ENCODE measurements at places on chromosomes 16 and 17.

DNA sequence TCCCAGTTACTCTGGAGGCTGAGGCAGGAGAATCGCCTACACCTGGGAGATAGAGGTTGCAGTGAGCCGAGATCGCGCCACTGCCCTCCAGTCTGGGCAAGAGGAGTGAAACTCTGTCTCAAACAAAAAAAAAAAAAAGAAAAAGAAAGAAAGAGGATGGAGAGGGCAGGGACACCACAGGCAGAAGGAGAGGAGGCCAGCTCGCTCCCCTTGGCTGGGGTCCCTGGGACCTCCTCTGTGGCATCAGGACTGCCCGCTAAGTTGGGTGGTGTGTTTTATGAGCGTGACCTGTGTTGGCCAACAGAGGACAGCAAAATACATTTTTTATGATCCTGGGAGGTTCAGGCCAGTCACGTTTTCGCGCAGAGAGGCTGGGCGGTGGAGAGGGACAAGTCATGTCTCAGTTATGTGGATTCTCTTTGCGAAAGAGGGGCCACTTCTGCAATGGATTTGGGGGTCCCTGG lies 229.6 kb downstream of the MRTFB start:
- no peak for DNase-seq

DNA sequence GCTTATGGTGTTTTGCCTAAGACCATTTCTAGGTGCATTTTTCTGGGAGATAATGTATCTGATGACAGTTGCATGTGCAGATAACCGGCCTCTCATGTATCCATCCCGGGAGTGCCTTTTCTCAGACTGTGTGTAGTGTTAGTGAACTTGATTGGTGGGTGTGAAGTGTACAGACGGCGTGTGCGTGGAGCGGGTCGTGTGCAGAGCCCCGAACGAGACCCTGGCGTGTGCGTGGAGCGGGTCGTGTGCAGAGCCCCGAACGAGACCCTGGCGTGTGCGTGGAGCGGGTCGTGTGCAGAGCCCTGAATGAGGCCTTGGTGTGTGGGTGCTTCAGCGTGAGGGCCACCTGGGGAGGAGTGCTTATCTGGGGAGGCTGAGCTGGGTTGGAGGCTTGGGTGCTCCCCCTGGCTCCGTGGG lies 28.9 kb upstream of the ZNF750 start:
- DNase-seq: no peak

DNA sequence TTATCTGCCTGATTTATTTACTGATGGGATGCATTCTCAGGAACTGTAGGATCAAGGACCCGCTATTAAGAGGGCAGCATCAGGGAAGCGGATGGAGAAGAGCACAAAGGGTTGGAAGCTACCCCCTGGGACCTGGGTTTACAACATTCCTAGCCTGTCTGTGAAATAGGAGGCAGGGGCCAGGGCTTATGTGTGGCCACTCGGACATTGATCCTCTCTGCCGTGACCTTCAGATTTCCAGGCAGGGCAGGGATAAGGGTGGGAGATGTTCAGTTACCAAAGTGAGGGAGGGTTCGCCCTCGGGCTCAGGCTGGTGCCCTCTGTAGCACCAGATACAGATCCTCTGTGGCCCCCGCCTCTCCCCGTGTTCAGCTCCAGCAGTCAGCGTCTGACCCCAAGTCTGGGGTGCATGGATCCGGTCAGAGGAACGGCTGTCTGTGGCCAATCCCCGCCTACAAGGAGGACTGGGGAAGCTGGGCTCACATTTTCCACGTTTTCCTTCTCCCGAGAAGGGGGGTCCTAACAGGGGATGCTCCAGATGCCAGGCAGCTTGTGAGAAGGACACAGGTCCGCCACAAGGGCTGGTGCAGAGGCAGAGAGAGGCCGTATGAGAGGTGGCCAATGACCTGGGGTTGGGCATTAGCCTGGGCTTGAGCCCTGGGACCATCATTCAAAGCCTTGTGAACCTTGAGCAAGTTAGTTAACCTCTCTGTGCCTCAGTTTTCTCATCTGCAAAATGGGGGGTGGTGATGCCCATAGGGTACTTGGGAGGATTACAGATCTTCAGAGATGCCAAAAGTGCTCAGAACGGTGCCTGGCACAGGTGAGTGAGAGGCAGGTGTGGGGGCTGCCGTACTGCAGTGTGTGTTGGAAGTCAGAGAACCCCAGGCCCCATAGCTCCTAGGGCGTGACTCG lies 48.3 kb downstream of the ATP2C2 start:
- no peak for DNase-seq

DNA sequence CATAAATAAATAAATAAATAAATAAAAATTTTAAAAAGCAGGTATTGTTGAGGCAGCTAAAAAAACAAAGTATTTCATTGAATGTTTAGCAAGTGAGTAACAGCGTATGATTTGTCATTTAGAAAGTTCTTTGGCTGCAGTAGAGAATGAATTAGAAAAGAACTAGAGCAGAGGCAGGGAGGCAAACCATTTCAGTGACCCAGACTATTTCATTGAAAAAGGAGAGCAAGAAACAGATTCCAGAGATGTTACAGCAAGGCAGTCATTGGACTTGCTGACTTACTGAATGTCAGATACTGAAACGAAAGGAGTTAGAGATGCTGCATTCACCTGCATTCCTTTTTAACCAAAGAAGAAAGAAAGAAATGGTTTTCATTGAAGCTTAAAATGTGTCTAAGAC lies 105.5 kb upstream of the HLF start:
- no peak for DNase-seq

DNA sequence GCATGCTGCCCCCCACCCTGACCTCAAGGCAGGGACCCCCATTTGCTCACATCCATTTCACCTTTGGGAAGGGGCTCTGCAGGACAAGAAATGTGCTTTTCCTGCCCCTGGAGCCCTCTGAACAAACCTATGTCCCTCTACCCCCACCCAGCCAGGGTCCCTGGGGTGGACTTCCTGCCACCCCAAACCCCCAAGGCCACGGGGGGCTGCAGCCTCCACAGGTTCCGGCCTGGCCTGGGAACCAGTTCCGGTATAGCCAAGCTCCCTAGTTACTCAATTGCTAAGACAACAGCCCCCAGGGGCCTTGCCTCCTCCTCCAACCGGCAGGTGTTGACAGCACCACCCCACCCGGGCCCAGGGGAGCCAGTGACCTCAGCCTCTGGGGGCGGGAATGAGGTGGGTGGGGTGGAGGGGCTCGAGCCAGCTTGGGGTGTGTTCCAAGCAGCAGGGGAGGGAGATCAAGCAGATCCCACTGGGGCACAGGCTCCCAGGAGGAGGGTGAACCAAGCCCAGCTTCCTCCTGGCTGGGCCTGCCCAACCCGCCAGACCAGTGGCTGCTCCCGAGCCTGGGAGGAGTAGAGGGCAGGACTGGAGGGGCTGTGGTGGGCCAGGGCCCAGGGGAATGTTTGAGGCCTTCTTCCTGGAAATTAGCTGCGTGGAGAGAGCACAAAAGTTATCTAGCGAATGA lies 6.6 kb downstream of the PNMT start:
- DNase-seq: no peak

DNA sequence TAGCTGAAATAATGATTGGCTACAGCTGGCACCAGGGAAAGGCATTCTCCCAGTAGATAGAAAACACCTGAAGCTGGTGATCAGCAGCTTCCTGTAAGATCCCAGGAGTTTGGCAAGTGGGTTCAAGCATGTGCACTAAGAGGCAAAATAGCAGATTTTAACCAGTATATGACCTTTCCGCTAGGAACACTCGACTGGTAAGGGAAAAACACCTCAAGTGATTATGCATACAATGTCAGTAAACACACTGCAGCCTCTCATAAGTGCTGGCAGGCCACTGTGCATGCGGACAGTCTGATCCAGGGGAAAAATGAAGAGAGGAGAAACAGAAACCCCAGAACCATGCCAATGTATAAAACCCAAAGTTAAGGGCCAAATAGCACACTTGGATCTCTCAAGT lies 49.0 kb upstream of the HLF start:
- DNase-seq: no peak

GRCh38 chr16:2767891-2768290 lies 9.2 kb downstream of the ELOB start:
- no peak for DNase-seq

- peak; percentile 36 for DNase-seq
Measured at GRCh38 chr17:751269-752001, 629 bp downstream of the GEMIN4 start.

DNA sequence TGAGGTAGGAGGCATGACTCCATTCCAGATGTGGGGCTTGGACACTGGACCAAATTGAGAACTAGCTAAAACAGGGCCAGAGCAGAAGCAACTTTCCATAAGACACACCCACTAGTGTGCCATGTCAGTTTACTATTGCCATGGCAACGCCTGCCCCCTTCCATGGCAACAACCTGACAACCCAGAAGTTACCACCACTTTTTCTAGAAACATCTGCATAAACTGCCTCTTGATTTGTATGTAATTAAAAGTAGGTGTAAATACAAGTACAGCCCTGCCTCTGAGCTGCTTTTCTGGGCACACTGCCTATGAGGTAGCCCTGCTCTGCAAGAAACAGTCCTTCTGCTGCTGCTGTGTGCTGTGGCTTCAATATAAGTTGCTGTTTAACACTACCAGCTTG lies 19.5 kb upstream of the SCNN1B start:
- no peak for DNase-seq

DNA sequence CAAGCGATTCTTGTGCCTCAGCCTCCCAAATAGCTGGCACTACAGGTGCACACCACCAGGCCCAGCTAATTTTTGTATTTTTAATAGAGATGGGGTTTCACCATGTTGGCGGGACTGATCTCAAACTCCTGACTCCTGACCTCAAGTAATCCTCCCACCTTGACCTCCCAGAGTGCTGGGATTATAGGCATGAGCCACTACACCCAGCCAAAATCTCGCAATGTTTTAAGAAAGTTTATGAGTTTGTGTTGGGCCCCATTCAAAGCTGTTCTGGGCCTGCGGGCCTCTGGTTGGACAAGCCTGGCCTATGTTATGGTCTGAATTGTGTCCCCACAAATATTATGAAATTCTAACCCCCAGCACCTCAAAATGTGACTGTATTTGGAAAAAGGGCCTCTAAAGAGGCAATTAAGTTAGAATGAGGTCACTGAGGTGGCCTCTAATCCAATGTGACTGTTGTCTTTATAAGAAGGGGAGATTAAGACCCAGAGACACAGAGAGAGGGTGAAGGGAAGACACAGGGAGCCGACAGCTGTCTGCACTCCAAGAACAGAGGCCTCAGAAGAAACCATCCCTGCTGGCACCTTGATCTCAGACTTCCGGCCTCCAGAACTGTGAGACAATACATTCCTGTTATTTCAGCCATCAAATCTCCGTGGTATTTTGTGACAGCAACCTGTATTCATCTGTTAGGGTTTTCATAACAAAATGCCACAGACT lies 469.9 kb downstream of the HS3ST4 start:
- no peak for DNase-seq

DNA sequence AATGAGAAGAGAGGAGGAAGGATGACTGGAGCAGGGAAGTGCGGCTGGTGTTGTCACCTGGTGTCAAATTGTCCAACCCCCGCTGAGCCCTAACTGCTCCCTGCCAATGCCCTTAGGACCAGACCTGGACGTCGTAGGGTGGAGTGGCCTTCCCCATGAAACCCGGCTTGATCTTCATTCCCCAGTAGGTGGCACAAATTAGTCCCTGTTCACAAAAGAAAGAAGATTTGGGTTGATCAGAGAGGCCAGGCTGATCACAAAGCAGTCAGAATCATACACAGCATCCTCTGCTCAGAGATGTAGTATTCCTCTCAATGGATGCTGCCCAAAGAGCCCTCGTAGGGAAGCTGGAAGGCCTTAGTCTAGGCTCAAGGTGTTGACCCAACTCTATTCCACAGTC lies 60.2 kb downstream of the ACSM1 start:
- no peak for DNase-seq

DNA sequence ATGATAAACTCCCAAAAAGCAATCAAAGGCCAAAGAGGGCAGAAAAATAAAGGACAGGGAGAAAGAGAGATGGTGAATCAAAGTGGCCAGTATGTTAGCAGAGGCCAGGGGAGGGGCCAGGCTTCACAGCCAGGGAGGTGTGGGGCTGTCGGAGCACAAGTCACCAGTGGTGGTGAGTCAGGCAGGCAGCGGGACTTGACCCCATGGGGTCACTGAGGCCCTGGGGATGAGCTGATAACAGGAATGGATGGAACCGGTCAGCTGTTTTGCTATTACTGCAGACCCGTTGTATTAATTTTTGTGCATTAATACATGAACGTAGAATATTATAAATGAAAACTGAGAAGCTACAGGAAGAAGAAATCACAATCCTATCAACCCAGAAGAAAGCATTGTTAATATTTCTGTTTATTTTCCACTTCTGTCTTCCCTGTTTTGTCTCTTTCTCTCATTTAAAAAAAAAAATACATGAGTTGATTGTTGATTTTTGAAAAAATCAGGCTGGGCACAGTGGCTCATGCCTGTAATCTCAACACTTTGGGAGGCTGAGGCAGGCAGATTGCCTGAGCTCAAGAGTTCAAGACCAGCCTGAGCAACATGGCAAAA lies 106.9 kb downstream of the SOCS1 start:
- no peak for DNase-seq

DNA sequence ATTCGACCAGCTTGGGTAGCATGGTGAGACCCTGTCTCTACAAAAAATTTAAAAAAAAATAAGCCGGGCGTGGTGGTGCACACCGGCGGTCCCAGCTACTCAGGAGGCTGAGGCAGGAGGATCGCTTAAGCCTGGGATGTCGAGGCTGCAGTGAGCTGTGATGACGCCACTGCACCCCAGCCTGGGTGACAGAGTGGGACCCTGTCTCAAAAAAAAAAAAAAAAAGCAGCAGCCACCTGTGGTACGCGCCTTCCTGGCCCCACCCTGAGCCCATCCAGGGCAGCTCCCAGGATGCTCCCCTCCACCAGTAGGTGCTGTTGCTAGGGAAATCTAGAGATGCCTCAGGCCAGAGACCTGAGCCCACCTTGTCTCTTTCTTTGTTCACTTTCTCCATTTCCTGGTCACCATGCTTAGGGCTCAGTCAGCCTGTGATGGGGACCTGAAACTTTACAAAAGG lies 47.4 kb downstream of the TEKT5 start:
- DNase-seq: no peak

GRCh38 chr16:14399378-14400284 lies 230.4 kb downstream of the PARN start:
- DNase-seq: no peak

- DNase-seq: peak; percentile 70
Measured at GRCh38 chr16:30567160-30567990, 4.1 kb downstream of the ZNF688 start.

DNA sequence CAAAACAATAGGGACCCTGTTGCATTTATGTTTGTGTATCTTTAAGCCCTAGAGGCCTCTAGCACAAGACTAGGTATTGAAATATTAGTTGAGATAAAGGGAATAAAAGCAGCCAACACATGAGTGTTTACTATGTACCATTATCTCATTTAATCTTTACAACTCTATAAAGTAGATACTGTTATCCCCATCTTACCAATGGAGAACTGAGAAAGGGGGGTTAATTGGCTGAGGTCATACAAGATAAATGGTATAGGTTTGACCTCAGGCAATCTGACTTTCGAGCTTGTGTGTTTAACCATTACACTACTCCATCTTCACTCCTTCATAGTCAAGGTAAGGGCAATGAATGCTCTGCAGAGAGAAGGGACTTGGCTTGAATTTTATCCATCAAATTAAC lies 26.3 kb upstream of the STAC2 start:
- no peak for DNase-seq
